Activated T-helper 1 cell treated with anti-CD3 and anti-CD28 coated beads, Interleukin-12 subunit alpha, Interleukin-12 subunit beta, Interleukin-2, Interleukin-4 antibody, amounts not matched to agents 30 ng/mL and 10 ng/mL and 1 ng/mL, durations not matched to agents 14 hours and 24 hours and 36 hours (primary cell): ENCODE measurements at places on chromosomes 2 and 18. TPM values are rescaled to one million over a fixed set of nuclear protein-coding genes. Genes with fewer than 3 reads are reported as not detected.

ASXL2 gene
- 48.9 and 54.4 TPM in 2 replicates for total RNA-seq

DNA sequence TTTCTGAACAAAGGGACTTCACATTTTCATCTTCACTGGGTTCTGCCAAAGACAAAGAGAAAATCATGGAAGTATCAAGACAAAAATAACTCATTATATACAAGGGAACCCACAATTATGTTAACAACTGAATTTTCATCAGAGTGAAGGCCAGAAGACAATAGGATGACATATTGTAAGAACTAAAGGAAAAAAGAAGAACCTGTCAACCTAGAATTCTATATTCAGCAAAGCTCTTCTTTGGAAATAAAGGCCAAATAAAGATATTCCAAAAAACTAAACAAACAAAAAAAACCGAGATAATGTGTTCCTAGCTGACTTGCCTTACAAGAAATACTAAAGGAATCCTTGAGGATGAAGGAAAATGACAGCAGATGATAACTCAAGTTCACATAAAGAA, 10.3 kb upstream of the ZCCHC2 start:
- H3K4me3 ChIP-seq: no peak overlapping the region
- H3K27ac ChIP-seq: no peak overlapping the region
- peaks cover 4% of the 10 kb centered on the region for H3K27me3 ChIP-seq

- no peaks in the 10 kb centered on the region for H3K36me3 ChIP-seq
- DNase-seq: no peak
- H3K4me1 ChIP-seq: no peaks in the 10 kb centered on the region
- H3K27me3 ChIP-seq: no peaks in the 10 kb centered on the region
- no peak overlapping the region for H3K27ac ChIP-seq
Observed at GRCh38 chr18:28834889-28835288, 658.0 kb upstream of the CDH2 start.

GRCh38 chr2:120984452-120985173, 248.9 kb downstream of the GLI2 start:
- DNase-seq: no peak
- H3K36me3 ChIP-seq: no peaks in the 10 kb centered on the region
- H3K27me3 ChIP-seq: no peaks in the 10 kb centered on the region

- no peaks in the 10 kb centered on the region for H3K36me3 ChIP-seq
- H3K27me3 ChIP-seq: no peaks in the 10 kb centered on the region
- no peak overlapping the region for H3K27ac ChIP-seq
Observed at GRCh38 chr2:217799563-217800432, 203.0 kb downstream of the TNS1 start.

DNA sequence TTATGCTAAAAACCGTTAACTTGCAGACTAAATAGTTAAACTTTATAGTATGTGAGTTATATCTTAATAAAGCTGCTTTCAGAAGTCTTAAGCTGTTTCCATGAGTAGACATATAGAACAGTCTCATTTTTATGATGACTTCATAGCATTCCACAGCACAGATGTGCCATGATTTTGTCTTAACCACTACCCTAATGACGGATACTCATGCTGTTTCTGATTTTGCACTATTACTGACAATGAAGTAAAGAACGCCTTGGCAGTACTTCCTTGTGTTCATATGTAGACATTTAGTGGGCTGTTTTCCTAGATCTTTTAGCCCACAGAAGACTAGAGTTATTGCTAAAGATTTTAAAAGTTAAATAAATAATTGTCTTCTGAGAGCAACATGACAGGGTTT, 175.6 kb upstream of the RAB6C start:
- H3K27me3 ChIP-seq: peaks cover 3% of the 10 kb centered on the region
- no peaks in the 10 kb centered on the region for H3K4me1 ChIP-seq
- no peak overlapping the region for H3K4me3 ChIP-seq
- H3K27ac ChIP-seq: no peak overlapping the region
- H3K36me3 ChIP-seq: no peaks in the 10 kb centered on the region
- no peak for DNase-seq

DNA sequence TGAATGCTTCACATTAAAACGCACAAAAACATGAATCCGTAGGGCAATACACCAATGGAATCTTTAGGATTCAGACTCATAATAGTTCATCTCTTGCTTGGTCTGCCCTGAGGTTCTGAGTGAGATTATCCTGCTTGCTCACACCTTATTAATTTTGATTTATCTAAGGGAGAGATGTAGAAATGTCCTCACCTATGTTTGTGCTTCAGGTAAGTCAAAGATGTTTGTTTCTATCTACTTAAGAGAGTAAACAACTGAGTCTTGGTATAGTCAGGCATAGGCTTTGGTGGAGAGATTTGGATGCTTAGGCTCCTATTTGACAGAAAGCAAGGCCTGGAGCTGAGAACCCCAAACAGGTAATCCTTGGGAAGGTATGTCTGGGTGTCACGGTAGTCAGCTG, 231.0 kb upstream of the TNP1 start:
- no peaks in the 10 kb centered on the region for H3K36me3 ChIP-seq
- no peaks in the 10 kb centered on the region for H3K27me3 ChIP-seq
- H3K27ac ChIP-seq: no peak overlapping the region
- peaks cover 51% of the 10 kb centered on the region for H3K4me1 ChIP-seq
- H3K4me3 ChIP-seq: no peak overlapping the region

TMEM237 gene
- total RNA-seq: 14.9 and 19.4 TPM in 2 replicates
